ENCODE measurements at places on chromosomes 7 and 10.

- peak; percentile 89 for DNase-seq
Measured at GRCh38 chr10:24900888-24901685, 51.3 kb downstream of the PRTFDC1 start.

GRCh38 chr7:98334081-98334480, 52.6 kb downstream of the BRI3 start:
- DNase-seq: no peak

GRCh38 chr7:30931161-30931928, 19.7 kb downstream of the AQP1 start:
- DNase-seq: no peak

DNA sequence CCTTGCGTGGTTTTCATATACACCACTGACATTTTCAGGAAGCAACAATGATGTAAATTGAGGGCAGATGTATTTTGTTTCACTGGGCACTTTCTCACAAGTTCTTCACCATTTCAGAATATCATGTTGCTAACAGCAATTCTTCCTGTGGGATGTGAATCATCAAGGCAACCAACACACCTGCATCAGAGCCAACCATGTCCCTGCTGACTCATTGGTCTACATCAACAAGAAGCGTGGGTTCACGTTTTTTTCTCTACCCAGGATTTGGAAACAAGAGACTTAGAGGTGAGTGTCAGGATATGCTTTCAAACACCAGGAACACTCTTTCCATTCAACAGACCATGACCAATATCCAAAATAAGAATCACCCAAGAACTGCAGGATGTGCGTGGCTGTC, 203.9 kb downstream of the TEX36 start:
- no peak for DNase-seq

DNA sequence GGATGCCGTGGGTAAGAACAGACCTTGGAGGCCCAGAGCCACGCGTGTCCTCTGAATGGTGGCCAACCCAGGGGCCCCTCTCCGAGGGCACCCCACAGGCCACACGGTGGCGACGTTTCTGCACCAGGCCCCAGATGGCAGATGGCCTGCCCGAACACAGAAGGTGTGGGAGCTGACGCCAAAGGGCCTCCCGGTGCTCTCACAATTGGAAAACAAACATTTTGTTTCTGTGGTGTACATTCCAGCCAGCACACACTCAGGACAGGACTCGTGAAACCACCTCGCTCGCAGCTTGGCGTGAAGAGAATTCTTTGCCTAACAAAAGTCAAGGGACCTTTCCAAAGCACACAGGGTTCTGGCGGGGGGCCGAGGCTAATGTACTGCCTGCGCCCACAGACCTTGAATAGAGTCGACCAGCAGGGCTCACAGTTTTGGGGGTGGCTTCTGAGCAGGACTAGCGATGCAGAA, 112.1 kb downstream of the FAM53B start:
- no peak for DNase-seq

DNA sequence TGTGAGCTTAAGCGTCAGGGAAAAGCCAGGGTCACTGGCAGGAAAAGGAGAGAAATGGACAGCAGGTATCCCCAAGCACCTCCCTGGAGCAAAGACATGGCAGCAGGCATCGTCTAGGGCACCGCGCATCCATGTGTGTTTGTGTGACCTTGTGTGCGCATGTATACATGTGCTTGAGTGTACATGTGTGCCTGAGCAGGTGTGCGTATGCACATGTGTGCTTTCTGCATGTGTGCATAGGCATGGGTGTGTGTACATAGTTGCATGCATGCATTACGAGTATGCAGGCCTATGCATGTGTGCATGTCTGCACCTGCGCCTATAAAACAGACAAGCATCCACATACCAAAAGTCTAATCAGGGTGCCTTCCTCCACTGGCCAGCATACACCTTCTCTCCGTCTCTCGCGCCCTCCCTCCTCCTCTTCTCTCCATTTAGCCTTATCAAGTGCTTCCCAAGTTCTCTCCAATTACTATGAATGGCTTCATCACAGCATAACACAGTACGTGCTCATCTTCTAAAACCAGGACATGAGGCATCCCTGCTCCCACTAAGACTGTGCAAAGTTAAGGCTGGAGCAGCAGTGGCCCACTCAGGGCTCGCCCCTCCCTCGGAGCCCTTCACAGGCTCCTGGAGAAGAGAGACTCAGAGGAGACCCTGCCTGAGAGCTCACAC, 30.6 kb downstream of the RASGEF1A start:
- no peak for DNase-seq

DNA sequence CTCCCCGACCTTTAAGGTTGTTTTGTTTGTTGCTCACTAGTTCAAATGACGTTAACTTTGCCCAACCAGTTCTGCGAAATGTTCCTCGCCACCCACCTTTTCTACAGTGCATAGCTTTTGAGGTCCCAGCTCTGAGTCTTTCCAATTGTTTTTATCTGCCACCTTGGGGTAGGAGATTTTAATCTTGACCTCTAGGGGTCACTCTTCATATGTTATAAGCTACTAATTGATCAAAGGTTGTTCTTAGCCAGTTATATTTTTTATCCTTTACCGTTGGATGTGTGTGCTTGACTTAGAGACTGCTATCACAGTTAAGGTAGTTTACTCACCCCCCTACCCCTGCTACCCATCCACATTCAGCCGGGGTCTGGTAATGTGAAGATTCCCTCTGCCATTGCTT, 372.4 kb downstream of the SUGCT start:
- no peak for DNase-seq

DNA sequence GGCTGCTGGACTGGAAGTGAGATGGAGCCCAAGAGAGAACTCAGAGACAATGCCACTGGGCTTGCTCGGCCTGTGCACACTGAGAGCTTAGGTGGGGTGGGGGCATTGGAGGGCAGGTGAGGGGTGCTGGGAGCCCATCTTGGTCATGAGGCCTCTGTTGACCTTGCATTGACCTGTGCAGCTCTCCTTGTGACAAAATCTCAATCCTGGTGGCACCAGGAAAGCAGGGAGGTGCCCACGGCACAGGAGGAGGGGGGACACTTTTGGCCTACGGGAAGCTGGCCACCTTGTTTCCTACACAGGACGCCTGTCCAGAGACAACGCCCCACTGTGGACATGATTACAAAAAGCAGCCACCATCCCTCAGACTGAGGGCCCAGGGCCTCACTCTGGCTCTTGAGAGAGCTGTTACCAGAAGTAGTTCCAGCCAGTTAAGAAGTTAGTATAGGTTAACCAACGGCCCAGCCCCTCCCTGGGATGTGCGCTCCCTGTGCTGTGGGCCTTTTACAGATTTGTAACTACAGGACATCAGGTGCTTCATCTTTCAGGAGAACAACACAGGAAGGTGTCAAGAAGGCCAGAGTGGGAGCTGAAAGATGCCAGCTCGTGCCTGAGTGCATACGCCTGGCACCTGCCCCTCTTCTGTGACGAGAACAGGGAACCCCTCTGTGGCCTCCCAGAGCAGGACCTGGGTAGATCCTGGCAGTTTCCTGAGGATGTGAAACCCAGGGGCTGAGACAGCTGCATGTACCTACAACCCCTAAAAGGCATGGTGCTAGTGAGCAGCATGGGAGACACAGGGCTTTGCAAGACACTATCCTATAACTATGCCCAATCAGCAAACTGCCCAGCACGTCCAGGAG, 10.3 kb downstream of the PKD1L1 start:
- DNase-seq: peak; percentile 31

- DNase-seq: peak; percentile 95
Measured at GRCh38 chr10:62655337-62655994, 149.1 kb upstream of the ADO start.

GRCh38 chr7:102295346-102296178, 8.9 kb downstream of the SH2B2 start:
- DNase-seq: no peak

GRCh38 chr10:100025576-100025975, 15.8 kb upstream of the DNMBP start:
- DNase-seq: no peak

GRCh38 chr10:7768417-7768816, 19.4 kb downstream of the KIN start:
- DNase-seq: no peak

GRCh38 chr7:74479961-74480829, 26.5 kb downstream of the GTF2IRD1 start:
- no peak for DNase-seq

DNA sequence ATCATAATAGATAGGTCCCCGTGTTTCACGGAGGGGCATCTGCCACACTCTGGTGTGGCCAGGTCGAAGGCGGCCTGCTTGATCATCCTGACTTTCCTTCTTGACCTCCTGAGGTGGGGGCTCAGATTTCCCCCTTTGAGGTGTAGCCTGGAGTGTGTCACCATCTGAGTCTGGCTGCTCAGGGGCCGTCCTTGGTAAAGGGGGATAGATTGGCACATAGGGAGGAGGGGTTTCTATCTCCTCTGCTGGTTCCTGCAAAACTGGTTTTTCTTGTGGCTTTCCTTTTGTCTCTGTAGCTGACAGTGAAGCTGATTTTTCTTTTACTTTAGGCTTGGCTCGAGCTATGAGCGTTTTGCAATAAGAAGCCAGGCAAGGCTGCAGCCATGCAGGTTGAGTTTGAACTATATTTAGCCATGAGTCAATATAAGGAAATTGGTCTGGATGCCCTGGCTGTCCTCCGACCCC, 7.1 kb upstream of the ZNF117 start:
- DNase-seq: no peak

DNA sequence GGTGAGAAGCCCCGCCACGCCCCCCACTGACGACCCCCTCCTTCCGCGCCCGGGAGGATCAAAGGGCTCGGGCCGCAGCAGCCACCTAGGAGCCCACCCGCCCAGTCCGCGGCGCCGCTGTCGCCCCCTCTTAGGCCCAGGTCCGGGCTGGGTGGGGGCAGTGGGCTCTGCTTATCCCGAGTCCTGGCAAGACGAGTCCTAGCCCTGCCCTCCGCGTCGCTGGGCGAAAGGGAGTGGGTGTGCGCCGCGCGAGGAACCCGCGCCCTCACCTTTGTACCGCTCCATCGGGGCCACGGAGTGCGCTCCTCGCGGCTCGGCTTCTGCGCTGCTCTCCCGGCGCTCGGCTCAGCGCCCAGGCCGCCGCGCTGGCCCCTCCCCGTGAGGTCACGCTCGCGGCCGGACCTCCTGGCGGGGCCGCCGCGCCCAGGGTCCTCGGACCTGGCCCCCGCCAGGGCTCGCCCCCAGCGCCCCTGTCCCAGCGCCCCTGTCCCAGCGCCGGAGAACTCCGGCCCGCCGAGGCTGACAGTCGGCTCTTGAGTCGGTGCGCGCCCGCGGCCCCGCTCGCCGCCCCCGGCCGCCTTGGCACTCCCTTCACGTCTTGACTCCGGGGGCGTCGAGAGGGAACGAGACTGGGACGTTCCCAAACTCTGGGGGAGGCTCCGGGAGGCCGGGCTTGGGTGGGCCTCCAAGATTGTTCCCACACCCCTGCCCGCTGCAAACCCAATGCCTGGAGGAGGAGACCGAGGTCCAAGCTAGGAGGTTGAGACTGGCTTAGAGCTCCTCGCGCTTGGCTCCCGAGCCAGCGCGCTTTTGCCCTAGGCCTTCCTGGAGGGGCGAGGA, at the start of gene AFAP1L2:
Gene AFAP1L2 (minus strand): TSS at position 332 of the 840 bp plus-strand sequence. CDS start 47 bp downstream, at position 285.
- DNase-seq: no peak

GRCh38 chr7:155280446-155281397, 17.0 kb upstream of the INSIG1 start:
- DNase-seq: no peak

DNA sequence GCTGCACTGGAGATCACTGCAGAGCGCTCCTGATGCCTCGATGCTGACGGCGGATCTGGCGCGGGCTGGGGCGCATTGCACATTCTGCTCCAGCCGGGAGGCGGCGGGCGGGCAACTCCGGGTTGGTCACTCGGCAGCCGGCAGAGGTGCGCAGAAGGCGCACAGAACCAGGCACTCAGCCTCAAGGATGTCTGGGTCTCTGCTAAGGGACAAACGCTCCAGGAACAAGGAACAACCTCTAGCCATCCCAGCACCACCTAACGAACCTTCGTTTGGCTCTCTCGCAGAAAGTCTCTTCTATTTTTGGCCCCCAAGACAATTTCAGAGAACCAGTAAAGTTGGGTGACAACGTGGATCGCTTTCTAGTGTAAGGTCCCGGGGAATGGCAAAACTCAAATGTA, 254.6 kb downstream of the OTUD1 start:
- DNase-seq: no peak

GRCh38 chr7:5525271-5526099, 101.9 kb upstream of the TNRC18 start:
- DNase-seq: peak; percentile 63

DNA sequence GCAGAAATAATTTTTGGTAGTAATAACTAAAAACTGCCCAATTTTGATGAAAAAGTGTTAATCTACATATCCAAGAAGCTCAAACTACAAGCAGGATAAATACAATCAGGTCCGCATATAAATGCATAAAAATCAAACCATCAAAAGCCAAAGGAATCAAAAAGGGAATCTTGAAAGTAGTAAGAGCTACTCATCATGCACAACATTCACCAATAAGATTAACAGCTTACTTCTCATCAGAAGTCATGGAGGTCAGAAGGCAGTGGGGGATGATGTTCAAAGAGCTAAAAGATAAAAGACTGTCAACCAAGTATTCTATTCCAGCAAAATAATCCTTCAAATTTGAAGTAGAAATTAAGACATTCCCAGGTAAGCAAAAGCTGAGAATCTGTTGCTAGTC, 76.4 kb downstream of the CRPPA start:
- DNase-seq: no peak

DNA sequence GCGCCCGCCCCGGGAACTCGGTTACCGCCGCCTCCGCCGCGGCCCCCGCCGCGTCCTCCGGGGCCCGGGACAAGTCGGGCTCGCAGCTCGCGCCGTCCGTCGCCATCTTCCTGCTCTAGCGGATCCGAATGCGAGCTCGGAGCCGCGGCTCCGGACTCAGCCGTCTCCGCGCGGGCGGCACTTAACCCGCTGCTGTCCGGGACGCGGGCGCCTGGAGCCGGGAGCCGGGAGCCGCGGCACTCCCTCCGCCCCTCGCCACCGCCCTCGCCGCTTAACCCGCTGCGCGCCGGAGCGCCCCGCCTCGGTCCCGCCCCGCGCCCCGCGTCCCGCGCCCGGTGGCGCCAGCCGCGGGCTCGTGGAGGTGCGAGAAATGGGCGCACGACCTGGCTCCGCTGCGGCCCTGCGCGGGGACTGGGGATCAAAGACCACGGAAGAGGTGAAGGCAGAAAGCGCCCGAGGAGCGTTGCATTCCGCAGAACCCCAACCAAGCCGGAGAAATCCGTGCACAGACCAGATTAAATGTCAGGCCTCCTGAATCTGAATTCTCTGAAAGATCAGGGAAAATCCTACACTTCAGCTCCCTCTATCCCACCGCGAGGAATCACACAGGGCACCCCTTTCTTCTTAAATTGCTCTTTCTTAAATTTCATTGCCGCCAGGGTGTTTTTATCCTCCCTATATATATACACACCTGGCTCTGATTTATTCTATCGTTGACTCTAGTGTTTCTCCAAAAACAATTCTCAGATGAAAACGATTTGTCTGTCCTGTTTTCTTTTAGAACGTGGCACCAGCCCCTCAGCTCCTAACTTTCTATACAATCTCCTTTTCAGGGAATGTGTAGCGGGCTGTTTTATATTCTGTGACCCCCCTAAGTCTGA, at the start of gene CTTNBP2:
Gene CTTNBP2 (minus strand): TSS at position 132 of the 881 bp plus-strand sequence. CDS start 26 bp downstream, at position 106.
- no peak for DNase-seq

GRCh38 chr10:118823256-118823907, 68.6 kb upstream of the CACUL1 start:
- DNase-seq: no peak

Data from GM12878 (cell line).